ENCODE measurements at places on chromosomes 5 and 9.

- no peak for DNase-seq
Observed at GRCh38 chr9:32618261-32618660, 17.2 kb downstream of the TAF1L start.

DNA sequence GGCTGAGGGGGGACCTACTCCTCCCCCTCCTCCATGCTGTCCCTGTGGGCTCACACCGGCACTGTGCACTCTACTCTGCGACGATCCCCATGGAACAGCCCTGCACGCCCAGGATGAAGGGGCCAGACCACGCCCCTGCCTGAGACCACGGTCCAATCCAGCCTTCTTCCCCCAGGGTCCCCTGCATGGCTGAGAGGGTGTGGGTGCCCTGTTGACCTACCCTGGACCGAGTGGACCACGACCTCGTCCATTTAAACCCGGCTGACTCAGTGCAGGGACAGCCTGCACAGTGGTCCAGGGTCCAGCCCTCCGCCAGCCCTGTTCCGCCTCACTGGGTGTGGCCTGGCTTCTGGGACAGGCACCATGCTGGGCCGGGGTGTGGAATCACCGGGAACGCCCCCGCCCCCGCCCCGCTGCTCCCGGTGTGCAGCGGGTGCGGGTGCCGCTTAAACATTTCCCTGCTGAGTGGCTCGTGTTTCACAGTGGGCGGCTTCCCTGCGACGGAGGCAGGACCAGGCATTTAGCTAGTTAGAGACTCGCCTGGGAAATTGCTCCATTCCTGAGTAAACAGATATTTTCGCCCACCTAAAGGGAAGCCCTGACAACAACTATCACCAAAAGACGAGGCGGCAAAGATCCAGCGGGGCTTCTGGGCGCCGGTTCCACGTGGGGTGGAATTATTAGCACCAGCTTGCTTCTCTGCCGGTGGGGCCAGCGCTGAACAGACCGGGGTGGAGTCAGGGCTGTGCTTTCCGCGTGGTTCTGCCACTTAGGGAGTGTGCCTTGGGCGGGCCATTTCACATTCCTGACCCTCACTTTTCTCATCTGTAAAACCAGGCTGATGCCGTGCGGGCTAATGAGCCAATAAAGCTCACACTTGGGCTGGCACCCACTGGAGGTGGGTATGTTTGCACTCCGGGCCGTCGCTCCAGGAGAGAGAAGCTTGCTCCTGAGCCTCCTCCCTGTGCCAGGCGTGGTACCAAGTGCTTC, 22.6 kb downstream of the DBH start:
- DNase-seq = peak; percentile 24

DNA sequence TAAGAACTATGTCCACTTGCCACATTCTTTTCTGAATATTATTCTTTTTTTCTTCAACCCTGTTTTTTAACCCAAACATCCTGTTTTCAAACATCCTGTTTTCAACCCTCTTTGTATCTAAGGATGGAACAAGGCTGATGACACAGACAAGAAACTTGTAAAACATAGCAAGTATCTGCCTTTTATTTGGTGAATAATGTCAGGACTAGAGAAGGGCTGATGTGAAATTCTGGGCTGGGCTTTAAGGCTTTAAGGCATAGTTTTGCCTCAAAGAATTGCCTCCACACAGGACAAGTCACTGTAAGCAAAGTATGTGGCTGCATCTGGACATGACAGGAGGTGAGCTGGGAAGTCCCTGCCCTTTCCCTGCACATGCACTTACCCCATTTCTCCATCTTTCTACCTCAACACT, 42.5 kb upstream of the RIC1 start:
- DNase-seq = no peak

DNA sequence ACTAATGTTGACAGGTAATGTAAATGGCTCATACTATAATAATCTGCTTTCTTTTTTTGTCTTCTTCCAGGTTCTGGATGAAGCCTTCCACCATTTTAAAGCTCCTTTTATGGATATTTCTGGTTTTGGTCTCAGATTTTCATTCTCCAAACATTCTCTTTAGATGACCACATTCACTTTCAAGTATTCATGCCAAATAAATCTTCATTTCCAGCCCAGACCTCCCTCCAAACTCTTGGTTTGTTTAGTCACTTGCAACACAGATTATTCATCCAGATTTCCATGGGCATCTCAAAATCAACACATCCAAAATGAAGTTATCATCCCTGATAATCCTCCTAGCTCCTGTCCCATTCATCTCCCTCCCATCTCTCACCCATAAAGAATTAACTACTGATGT, 40.3 kb upstream of the SVEP1 start:
- no peak for DNase-seq

DNA sequence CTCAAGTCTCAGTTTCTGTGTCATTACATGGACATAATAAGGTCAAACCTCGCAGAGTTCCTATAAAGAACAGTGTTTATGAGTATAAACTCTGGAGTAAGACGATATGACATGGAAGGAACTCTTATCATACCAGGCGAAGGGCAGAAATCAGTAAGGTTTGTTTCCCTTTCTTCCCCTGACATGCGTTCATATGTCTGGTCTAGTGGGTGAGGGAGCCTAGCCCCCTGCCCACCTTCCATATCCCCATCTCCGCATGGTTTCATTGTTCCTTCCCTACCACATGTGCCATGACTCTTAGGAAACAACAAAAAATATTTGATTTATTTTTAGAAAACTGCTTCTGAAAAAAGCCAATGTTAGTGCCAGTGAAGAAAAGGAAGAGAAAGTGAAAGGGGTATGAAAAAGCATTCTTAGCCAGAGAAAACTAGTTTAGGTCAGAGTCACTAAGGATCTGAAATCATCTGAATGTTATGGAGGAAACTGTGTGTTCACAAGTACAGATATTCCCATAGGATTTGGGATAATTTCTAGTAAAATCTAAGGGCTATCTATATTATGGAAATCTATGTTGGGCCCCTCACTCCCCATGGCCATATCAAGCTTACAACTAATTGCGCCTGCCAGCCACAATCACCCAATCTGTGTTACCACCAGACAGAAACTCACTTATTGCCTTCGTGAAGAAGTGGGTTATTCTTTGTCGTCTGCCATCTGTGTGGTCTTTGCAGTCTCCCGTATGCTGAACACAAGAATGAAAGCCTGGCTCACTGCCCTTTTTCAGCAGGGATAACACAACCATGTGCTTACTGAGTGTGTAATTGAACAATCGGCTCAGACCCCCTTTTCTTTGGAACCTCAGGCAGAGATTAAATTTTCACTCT, 19.9 kb upstream of the HMHB1 start:
- DNase-seq = no peak

- DNase-seq = no peak
Observed at GRCh38 chr5:171437286-171437821, 17.9 kb downstream of the FGF18 start.

DNA sequence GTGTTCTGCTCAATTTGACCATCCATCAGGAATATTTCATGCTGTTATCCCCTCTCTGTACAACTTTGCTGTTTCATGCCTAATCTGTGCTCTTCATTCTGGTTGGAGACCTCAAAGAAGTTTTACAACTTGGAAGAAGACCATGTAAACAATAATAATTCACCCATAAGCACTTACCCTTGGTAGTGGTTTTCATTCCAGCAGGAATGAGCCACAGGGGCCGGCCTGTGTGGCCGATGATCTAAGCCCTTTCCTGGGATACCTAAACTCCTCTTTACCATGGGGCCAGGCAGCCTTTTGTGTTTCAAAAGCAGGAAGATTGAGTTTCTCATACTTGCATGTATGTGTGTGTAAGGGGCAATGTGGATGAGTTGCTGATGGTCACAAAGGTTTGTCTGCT, 165.0 kb downstream of the FGF1 start:
- no peak for DNase-seq

GRCh38 chr5:156021866-156022265, 305.1 kb upstream of the SGCD start:
- DNase-seq = no peak

DNA sequence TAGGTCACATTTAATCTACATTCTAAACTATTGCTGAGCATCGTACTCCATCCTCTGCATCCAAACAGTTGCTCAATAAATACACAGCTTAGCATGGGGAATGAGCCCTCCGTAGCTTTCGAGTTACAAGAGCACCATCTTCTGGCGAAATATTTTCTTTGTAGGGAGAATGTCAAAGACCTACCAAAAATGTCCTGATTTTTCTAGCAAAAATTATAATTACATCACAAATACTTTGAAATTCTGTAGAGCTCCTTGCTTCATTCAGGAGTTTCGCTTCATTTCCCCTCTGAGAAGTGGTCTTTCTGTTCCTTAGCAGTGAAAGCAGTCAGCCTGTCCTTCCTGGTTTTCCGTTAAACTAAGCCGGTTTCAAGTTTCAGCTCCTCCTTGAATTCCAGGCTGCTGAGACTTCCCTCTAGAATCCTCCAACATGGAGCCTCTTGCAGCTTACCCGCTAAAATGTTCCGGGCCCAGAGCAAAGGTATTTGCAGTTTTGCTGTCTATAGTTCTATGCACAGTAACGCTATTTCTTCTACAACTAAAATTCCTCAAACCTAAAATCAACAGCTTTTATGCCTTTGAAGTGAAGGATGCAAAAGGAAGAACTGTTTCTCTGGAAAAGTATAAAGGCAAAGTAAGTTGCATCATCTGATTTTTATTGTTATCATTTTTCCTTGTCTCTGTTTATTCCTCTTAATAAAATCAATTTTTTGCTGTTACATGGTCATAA, at the start of gene GPX8:
GPX8 (plus strand) TSS at position 409 of the 730 bp plus-strand sequence; CDS start at position 431, 22 bp downstream.
- DNase-seq = peak; percentile 72

DNA sequence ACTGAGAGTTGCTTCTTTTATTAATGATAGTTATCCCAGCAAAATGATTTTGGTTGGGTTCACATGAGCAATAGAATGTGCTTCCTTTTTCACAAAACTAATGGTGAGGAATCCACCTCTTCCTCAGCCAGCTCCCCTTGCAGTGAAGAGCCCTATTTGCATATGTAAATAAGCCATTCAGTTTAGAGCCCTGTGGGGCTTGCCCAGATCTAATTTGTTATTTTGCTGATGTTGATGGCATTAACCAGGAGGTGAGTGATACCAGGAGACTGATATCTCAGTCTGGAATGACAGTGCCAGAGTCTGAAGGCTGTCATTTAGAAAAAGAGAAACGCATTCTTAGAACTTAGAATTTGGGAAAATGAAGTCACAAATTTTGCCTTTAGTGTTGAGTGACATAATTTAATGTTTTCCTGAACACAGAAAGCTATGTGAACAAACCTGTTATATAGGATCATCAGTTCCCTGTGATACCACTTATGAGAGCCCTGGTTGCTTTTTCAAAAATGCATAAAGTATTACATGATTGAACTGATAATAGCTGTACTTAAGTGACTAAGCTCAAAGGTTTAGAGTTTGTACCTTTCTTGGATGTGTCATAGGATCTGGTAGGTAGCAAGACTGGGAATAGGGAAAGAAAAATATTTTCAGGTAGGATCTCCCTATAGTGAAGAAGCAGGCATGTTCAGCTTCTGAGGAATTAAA, 271.6 kb downstream of the MAST4 start:
- no peak for DNase-seq

DNA sequence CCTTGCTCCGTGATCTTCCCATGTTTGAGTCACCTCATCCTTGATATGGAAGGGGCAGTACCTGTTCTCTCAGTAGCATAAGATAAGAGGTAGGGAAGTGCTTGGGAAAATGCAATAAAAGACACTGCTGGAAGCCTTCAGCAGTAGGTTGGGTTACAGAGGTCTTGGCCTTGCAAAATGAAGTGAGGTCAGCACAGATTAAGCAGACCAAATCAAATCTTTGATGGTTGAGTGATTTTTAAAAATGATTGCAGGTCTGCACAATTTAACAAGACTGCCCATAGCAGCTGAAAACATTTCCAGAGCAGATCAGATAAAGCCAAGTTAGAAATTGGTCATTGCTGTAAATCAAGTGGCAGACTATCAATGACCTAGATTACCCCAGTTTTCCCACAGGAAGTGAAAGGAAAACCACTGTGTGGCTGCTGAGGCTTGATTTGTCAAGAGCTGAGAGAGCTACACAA, 32.9 kb downstream of the PALM2AKAP2 start:
- DNase-seq = no peak

GRCh38 chr9:79371948-79372555, 199.7 kb upstream of the TLE4 start:
- DNase-seq = no peak

GRCh38 chr5:43367453-43367852, 44.7 kb downstream of the CCL28 start:
- no peak for DNase-seq

- no peak for DNase-seq
Observed at GRCh38 chr9:9790216-9790872, 822.5 kb downstream of the PTPRD start.

- no peak for DNase-seq
Observed at GRCh38 chr9:108812396-108813025, 43.3 kb downstream of the ACTL7B start.

- no peak for DNase-seq
Observed at GRCh38 chr9:104775976-104776375, 12.0 kb downstream of the NIPSNAP3B start.

DNA sequence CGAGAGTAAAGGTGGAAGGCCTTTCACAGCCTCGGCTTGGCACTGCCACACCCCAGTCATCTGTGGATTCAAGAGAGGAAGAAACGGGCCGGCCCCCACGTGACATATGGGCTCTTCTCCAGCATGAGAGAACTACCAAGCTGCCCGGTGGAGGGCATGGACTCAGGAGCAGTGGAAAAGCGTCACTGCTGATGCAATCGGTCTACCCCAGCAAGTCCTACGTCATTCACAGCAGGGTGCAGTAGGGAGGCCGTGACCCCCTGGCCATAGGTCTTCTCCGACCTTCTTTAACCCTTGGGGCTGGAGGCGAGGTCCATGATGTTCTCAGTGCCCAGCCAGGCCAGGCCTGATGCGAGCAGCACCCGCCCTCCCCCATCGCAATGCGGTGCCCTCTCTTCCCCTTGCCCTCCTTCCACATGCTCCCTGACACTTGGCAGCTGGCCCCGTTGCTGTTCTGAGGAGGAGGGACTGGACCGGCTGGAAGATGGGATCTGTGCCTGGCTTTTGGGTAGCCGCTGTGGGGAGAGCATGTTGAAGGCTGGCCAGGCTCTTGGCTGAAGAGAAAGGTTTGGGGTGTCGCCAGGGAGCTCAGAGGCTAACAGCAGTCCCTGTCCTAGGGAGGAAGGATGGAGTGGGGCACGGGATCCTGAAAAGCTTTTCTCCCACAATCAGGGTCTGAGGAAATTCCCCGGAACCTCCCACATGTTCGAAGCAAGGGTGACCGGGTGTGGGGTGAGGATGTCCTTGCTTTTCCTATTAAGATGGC, 89.8 kb downstream of the LIFR start:
- DNase-seq = no peak

- no peak for DNase-seq
Observed at GRCh38 chr5:57174128-57174889, 450 bp downstream of the GPBP1 start.

DNA sequence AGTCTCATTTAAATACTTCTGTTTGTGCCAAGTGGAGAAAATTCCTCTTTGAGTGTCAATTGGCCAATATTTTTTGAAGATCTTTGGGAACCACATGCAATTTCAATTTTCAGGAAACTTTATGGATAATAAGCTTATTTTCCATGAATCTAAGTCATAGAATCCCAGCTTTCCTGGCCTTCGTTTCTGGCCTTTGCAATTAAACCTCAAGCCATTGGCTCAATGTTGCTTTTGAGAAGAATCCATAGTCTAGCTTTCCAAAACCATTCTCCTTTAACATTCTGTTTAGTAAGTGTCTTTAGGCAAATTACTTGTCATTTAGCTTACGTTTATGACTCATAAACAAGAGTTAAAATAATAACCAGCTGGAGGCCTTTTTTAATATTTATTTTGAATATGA, 145.0 kb upstream of the FTMT start:
- no peak for DNase-seq

- no peak for DNase-seq
Observed at GRCh38 chr9:109599131-109599530, 101.0 kb upstream of the PTPN3 start.
